HS-27A (cell line): ENCODE measurements at places on chromosomes 1 and 21.

DNA sequence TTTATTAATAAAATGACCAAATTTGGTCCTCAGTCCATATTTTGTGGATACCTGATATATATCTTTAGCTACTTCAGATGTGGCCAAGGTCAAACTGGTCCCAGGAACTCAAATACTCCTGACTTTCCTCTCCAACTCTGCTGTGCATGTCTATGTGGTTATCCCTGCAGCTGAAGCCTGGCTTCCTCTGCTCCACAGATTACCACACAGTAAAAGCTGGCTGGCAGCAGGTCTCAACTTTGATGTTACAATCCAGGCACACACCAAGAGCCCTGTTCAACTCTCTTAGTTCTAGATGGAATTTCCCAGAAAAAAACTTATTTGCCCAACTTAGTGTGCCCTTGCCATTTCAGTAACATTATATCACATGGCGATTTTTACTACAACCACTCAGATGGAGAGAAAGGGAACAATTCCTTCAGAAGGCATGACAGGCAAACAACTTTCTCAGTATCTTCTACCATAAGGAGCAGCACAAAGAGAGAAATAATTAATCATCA lies 479.5 kb downstream of the PLPP3 start:
- no peak for DNase-seq

DNA sequence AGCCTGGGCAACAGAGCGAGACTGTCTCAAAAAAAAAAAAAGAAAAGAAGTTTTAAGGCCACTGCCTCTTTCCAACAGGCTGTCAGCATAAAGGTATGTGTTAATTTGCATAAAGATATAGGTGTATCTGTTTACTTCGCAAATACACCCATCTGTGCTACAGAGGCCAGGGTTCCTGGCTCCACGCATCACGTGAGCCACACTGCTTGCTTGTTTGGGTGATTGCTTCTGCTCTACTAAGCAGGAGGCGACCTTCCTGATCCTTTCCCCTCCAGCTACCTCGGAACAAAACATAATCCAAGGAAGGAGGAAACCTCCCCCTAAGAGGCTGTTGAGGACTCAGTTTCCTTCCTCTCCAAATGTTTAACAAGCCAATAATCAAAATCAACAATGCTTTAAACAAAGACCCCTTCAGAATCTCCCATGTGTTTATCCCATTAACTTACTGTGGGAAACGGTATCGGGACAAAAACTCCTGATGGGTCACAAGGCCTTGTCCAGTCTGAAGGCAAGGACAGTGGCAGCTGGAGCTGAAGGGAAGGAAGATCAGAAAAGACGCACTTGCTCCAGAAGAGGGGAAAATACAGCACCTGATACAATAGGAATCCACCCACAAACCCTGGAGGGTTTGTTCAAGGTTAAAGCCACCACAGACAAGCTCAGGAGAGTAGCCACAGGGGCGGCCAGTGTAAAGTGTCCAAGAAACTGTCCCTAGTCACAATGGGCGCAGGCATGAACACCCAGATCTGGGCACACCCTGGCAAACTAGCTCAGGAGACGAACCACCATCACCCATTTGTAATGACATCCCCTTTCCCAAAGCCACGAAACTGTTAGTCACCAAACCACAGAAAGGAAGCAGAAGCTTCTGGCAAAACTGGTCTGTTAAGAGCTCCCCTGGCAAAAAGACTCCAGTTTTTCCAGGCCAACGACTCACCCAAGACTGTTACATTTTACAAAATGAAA lies 17.2 kb downstream of the CTNNBIP1 start:
- DNase-seq = peak; percentile 73

- DNase-seq = no peak
Observed at GRCh38 chr1:226629896-226630550, 81.5 kb downstream of the STUM start.

GRCh38 chr1:152022474-152022873 lies 14.3 kb downstream of the S100A11 start:
- no peak for DNase-seq

DNA sequence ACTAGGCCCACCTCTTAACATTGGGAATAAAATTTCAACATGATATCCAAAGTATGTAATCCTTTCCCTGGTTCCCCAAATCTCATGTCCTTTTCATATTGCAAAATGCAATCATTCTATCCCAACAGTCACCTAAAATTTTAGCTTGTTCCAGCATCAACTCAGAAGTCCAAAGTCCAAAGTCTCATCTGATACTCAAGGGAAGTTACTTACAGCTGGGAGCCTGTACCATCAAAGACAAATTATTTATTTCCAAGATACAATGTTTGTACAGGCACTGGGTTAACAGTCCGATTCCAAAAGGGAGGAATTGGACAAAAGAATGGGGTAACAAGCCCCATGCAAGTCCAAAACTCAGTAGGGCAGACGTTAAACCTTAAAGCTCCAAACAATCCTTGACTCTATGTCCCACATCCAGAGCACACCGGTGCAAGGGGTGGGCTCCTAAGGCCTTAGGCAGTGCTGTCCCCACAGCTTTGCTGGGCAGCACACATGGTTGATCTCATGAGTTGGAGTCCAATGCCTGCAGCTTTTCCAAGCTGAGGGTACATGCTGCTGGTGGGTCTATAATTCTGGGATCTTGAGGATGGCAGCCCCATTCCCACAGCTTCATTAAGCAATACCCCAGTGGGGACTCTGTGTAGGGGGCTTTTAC lies 78.8 kb downstream of the DDAH1 start:
- no peak for DNase-seq

DNA sequence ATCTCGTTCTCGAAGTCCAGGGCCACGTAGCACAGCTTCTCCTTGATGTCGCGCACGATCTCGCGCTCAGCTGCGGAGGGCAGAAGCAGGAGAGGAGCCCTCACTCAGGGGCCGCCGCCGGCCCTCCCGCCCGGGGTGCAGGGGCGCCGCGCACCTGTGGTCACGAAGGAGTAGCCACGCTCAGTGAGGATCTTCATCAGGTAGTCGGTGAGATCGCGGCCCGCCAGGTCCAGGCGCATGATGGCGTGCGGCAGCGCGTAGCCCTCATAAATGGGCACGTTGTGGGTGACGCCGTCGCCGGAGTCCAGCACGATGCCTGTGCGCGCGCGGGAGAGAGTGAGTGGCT lies 1.8 kb downstream of the ACTA1 start:
- no peak for DNase-seq

DNA sequence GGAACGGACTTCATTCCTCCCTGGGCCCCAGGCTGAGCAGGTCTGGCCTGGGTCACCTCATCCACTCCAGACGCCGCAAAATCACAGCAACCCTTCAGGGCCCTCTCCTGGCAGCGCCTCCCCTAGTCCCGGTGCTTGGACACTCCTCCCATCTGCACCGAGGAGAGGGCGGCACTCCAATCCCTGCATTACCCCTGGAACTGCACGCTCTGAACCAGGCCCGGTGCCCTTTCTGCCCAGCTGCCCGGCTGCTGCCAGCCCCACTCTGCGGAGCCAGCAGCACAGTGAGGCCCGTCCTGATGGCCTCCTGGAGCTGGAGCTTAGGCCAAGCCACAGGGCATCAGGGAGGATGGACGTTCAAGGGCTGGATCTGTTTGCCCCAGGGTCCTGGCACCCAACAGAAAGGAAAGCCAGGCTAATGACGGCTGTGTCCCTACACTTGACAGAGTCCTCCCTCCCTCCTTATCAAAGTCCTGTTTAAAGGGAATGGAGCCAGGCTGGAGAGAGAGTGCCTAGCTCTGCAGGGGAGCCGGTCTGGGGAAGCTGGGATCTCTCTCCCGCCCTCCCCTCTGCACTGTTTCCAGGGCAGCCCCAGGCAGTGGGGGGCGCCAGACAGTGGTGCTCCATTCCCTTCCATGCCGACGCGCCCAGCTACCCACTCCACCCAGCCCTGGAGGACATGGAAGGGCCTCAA lies 12.7 kb downstream of the COL6A2 start:
- DNase-seq = no peak

- no peak for DNase-seq
Observed at GRCh38 chr1:151144474-151145303, 1.7 kb downstream of the SEMA6C start.

DNA sequence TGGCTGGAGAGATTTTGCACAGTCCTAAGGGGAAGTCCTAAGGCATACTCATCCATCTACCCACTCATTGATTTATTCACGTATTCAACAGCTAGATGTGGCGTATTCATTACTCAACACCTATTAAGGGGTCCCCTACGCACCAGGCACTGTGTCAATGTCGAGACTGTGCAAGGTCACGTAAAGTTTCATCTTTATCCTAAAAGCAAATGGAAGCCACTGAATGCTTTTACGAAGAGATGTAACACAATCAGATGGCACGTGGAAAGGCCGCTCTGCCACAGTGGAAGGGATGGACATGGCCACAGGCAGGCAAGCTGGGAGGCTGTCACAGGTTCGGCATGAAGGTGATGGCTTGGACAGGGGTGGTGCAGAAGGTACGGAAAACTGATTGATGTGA lies 66.3 kb upstream of the ZBTB18 start:
- DNase-seq = no peak
